Activated CD4-positive, alpha-beta T cell treated with anti-CD3 and anti-CD28 coated beads for 4 hours (primary cell): ENCODE measurements at places on chromosomes 6 and 20.

- DNase-seq, result no peak
Measured at GRCh38 chr6:132785936-132786335, 12.5 kb downstream of the SLC18B1 start.

DNA sequence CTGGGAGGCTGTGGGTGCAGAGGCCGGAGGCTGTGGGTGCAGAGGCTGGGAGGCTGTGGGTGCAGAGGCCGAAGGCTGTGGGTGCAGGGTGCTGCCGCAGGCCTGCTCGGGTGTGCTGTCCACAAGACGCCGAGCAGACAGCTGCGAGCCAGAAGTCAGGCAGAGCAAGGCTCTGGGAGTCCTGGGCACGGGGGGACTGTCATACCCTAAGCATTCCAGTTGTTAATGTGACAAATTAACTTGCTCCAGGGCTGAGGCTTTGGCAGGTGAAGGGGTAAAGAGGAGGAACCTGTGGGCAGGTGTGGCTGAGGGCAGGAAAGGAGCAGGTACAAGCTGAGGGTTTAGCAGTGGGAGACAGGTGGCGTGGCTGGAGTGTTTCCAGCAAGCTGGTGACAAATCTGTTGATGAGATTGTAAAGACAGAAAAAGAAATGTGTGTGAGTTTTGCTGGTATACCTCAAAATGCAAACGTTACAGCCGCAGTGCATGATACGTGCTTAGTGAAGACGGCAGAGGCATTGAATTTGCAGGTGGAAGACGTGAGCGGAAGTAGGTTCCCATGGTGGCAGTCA lies 14.2 kb upstream of the ADRM1 start:
- no peak for DNase-seq

DNA sequence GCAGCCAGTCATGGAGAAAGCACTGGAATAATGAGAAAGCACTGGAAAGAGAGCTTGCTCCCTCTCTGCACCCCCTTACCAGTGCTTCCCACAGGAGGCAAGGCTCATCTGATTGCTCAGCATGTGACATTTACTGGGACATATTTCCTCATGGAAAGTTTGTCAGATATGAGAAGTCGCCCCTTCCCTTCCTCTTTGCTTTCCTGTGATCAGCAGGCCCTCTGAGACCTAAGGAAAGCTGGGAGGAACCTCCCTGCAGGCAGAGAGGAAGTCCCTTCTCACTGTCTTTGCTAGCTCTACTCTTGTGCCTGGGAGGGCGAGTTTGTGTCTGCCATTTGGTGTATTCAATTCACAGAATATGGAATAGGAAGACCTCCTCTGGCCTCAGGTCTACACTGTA lies 283.8 kb downstream of the ALDH8A1 start:
- DNase-seq, result no peak

- no peak for DNase-seq
Measured at GRCh38 chr20:56513161-56514150, 11.1 kb upstream of the FAM209A start.

DNA sequence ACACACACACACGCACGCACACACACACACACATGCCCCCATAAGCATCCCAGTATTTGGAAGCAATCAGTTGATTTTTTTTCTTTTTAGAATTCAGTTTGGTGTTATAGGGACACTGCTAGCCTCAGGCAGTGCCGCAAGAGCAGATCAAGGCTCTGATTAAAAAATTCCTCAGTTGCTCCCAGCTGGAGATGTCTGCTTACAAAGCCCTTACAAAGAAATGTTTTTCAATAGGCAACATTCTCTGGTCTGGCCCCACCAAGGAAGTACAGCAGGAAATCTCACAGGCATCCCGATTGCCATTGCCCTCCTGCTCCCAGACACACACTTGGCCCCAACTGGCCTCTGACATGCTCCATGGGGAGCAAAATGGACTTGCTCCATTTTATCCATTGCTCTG lies 22.9 kb upstream of the CD83 start:
- DNase-seq, result no peak

GRCh38 chr20:32839982-32840285 lies 18.8 kb upstream of the EFCAB8 start:
- DNase-seq, result no peak

DNA sequence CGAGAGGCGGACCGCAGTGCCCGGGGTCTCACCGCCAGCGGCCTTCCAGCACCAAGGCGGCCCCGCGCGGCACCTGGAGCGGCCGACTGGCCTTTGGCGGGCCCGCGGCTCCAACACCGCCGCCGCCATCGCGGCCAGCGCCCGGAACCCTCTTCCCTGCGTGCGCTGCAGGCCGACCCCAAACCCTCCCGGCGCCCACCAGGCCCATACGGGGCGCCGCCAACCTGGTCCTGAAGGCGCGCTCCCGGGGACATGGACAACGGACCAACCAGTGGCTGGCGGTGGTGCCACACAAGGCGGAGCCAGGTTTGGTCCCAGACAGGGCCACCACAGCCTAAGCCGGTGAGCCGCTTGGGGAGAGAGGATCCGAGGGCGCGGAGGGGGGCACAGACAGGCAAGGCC lies 1514.8 kb upstream of the DEFB115 start:
- no peak for DNase-seq

GRCh38 chr6:33628401-33628964 lies 7.4 kb downstream of the ITPR3 start:
- no peak for DNase-seq

GRCh38 chr20:4243071-4243470 lies 227.7 kb upstream of the RNF24 start:
- no peak for DNase-seq

DNA sequence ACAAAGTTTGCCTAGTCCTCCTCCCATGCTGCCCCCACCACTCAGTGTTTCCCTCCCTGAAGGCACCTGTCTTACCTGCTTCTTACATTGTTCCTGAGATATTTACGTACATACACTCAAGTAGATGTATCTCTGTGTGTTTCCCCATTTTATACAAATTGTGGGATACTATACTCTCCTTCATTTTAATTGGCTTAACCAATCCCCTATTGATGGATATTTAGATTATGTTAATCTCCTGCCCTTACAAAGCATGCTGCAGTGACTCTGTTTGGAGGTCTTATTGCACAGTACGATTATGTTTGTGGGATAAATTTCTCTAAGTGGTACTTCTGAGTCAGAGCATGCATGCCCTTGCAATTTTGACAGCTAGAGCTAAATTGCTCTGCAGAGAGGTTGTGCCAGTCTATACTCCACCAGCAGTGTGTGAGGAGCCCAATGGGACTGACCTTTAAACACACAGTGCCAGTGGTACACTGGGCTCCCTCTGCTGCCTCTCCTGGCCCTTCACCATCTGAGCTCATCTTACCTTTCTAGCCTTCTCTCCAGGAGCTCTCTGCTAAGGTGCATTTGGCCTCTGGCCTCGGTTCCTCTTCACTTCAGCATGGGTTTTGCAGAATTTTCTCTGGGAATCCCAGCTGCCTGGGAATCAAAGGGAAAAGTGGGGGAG lies 57.4 kb downstream of the LYRM2 start:
- no peak for DNase-seq

DNA sequence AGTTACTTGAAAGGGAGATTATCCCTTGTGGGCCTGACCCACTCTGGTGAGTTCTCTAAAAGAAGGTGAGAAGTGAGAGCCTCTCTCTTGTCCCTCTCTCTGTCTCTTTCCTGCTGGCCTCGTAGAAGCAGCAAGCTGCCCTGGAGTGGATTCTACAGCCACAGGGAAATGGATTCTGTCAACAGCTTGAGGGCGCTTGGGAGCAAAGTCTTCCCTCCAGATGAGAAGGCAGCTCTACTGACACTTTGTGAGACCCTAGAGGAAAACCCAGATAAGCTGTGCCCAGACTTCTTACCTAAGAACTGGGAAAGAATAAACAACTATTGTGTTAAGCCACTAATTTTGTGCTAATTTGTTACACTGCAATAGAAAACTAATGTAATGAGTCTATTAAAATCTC lies 39.9 kb downstream of the ANKRD60 start:
- no peak for DNase-seq

DNA sequence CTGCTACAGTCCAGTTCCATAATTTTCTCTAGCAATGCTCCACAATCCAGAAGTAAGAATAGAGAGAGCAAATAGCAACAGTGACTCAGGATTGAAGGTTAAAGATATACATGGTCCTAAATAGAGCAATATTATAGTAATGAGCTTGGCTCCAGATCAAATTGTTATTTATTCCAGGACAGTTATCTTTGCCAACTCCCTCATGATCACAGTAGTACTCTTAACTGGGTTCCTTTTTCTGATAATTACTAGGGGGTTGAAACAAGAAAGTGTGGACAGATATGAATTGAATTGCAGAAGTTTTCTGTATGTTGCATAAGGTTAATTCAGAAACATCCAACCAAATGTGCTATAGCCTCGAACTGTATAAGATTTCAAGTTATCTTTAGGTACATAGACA lies 11.9 kb downstream of the FAM184A start:
- DNase-seq, result no peak

DNA sequence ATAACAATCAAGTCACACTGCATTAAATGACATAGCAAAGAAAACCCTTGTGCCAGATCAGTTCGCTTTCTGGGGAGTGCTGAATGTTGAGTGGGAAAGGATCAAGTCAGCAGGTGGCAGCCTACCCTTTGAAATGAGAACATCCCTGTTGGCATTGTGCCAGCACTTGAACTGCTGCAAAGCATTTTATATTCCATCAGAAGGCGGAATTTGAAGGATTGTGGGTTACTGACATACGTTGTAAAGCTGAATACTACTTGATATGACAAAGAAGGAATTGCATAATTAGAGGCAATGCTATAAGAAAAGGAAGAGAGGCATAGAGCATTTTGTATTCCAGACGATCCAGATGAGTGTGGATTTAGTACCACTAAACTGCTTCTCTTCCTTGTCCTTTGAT lies 26.5 kb downstream of the BCKDHB start:
- peak; percentile 16 for DNase-seq

- DNase-seq, result no peak
Measured at GRCh38 chr6:52045481-52045880, 41.9 kb downstream of the PKHD1 start.

DNA sequence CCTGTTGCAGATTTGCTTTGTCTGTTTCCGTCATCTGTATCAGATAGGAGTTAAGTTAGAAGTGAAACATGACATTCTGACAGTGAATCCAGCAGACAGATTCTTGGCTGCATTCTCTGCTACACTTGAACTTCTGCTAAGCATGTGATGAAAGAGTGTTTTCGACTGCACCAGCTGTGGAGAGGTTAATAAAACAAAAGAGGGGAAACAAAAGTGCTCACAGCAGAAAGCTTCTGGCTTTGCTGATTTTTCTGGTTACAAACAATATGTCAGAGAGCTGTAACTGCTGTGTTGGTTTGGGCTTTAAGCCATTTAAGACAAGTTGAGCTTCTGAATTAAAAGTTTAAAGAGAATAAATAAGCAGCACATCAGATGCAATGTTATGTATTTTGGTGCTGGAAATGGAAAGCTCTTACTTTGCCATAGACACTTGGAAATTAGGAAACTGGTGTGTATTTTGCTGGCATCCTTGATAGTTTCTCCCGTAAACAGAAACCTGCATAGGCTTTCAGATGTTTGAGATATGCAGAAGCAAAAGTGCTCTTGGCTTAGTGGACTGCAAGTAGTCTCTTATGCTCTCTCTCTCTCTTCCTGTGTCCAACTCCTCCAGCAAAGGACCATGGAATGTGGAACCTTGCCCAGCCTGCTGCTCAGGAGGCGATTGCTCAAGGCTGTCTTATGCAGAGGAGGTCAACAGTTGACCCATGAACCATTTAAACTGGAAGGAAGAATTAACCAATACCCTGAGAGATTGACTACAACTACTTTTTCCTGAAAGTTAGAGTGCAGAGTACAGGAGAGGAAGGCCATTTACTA lies 104.9 kb downstream of the RPS12 start:
- DNase-seq, result no peak

- no peak for DNase-seq
Measured at GRCh38 chr6:157097255-157097955, 225.9 kb downstream of the TMEM242 start.

- DNase-seq, result no peak
Measured at GRCh38 chr6:65943051-65943450, 236.0 kb upstream of the EYS start.

GRCh38 chr20:6058684-6059295 lies 4.9 kb upstream of the LRRN4 start:
- DNase-seq, result no peak

DNA sequence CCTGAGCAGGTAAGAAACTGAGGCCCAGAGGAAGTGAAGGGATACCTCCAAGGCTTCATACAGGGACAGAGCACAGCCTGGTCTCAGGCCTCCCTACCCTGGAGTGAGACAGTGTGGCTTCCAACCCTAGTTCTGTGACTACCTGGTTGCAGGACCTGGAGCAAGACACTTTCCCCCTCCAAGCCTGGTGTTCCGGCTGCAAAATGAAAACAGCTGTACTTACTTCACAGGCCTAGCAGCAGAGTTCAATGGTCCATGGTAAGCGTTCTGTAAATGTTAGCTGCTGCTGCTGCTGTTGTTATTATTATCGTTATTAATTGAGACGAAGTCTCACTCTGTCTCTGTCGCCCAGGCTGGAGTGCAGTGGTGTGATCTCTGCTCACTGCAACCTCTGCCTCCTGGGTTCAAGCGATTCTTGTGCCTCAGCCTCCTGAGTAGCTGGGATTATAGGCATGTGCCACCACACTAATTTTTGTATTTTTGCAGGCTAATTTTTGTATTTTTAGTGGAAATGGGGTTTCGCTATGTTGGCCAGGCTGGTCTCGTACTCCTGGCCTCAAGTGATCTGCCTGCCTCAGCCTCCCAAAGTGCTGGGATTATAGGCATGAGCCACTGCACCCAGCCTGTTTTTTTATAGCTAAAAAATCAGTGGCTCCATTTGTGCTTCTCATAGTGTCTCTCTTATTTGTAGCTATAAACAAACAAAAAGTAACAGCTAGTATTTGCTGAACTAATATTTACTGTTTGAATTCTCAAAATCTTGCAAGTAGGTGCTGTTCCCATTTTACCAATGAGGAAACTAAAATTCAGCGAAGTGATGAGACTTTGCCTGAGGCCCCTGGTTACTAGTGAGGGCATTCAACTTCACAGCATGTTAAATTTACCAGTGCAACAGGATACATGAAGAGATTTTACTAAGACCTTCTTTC lies 41.9 kb downstream of the COX4I2 start:
- no peak for DNase-seq
